ENCODE measurements at places on chromosomes 3 and 15.

GRCh38 chr3:109336291-109336861, 970 bp downstream of the DPPA4 start:
- no peak for DNase-seq

DNA sequence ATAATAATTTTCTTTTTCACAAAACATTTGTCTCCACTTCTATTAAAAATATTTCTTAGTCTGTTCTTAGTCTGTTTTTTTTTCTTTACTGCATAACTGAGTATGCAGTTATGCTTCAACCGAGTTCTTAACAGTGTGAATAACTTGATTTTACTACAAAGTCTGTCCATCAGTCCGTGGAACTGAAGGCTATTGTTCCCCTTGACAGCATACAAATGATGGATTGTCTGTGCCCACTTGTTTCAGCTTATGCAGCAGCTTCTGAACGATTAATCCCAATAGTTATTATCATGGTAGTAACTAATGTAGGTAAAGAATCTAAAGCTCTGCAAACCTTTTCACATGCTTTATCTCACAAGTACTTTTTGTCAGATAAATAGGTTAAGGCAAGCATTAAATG, 150.7 kb downstream of the SSR3 start:
- DNase-seq, result no peak

GRCh38 chr15:39180030-39180429, 400.8 kb upstream of the THBS1 start:
- DNase-seq, result no peak

GRCh38 chr3:5972586-5972985, 785.1 kb downstream of the EDEM1 start:
- no peak for DNase-seq

DNA sequence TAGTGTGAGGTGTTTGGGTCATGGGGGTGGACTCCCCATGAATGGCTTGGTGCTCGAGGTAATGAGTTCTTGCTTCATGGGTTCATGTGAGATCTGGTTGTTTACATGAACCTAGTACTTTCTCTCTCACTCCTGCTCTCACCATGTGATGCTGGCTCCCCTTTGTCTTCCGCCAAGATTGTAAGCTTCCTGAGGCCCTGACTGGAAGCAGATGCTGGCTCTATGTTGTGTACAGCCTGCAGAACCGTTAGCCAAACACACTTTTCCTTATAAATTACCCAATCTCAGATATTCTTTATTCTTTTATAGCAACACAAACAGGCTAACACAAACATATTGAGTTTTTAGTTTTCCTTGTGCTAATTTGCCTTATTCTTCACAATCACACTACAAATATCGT, 3.2 kb upstream of the CSPG5 start:
- DNase-seq, result no peak

GRCh38 chr15:90959894-90960293, 5.2 kb downstream of the RCCD1 start:
- DNase-seq, result no peak

- no peak for DNase-seq
These were observed 3.8 kb upstream of the TMEM44 start for GRCh38 chr3:194637066-194637465.

DNA sequence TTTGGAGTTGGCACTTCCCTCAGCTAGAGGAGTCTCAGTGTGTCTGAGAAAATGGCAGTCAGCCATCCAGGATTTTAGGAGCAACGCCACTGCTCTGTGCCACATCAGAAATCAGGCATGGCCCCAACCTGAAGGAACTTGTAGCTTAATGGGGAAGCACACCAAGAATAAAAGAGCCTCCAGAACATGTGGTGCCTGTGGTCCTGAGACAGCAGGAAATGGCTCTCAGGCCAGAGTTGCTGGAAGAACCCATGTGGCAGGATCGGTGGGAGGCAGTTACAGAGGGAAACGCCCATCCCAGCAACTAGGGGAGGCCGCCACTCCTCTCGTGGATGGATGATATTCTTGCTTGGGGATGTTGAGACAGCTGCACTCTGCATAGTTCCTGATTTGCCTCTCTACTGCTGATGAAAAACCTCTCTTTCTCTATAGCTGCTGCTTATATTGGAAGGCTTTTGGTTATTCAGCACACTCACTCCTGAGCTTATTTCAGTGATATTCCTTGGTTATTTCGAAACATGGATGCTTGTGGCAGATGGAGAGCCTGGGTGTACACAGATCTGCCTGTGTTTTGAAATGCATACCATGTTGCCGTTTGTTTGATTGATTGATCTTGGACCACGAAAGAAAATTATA, 52.4 kb downstream of the KLHL25 start:
- DNase-seq, result no peak

GRCh38 chr3:170330366-170330765, 27.1 kb upstream of the SKIL start:
- DNase-seq, result no peak

GRCh38 chr15:65731926-65732325, 60.2 kb downstream of the DENND4A start:
- DNase-seq, result no peak

- no peak for DNase-seq
These were observed 349.3 kb downstream of the MAGI1 start for GRCh38 chr3:65689436-65689835.

GRCh38 chr3:52506266-52506966, 11.3 kb downstream of the STAB1 start:
- DNase-seq, result no peak

DNA sequence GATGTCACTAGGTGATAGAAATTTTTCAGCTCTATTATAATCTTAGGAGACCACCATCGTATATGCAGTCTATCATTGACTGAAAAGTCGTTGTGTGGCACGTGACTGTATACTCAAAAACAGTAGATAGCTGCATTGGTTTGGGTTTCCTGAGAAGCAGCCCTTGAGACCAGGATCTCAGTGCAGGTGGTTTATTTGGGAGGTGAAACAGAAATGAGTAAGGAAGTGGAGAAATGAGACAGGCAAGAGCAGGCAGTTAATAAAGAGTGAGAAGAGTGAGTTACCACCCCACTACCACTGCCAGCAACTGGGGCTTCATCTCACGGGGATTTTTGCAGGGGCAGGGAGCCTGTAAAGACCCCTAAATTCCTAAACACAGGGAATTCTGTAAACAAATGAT, 221.0 kb downstream of the SHQ1 start:
- no peak for DNase-seq

DNA sequence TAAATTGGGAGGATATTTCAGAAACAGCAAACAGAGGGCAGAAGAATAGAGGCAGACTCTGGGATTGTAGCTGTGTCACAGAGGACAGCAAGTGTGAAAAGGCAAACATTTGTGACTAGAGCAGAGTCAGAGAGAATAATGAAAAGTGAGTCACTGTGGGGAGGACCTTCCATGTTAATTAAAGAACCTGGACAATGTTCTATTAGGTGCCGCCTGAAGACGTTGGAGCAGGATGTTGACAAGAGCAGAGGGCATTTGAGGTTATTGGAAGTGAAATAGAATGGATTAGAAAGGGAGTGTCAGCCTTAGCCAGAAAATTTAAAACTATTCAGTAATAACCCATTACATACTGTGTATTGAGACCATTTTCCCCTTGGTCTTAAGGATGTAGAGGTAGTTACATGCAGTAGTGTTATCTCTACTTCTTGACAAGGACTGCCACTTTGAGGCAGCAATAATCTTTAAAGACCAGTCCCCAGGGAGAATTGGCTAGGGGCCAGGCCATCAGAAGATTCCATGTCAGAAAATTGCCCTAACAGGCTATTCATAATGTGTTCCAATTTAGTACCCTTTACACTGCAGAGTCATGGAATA, 5.8 kb downstream of the ACKR2 start:
- DNase-seq, result no peak

GRCh38 chr15:91522605-91523332, 330.7 kb upstream of the SLCO3A1 start:
- DNase-seq, result no peak

DNA sequence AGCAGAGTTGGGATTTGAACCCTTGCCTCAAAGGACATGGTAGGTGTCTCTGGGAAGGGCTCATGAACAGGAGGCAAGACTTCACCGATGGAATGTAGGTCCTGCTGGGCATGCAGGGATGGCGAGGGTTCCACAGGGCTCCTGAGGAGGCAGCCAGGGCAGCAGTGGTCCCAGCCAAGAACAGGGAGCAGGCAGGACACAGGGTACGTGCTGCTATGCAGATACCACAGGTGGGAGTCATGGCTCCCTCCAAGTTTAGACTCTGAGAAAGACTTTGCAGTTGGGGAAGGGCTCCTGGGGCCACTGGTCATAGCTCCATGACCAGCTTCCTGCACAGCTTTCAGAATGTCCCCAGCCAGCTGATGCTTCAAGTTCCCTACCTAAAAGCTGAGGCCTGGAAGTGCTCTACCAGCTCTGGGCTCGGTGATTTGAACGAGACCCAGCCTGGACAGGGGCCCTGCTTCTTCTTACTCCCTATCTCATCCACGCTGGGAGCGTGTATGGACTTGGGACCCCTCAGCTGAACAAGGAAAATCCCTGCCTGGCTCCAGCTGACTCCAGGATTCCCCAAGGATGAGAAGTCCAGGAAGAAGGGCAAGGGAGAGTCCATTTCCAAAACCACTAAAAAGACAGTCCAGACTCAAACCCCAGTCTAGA, 747 bp downstream of the MYL3 start:
- DNase-seq, result no peak

GRCh38 chr3:187456250-187456649, 88.1 kb downstream of the RTP4 start:
- no peak for DNase-seq

- DNase-seq, result no peak
These were observed 311.1 kb upstream of the THBS1 start for GRCh38 chr15:39269821-39270220.

GRCh38 chr3:153666991-153667740, 454.0 kb upstream of the ARHGEF26 start:
- no peak for DNase-seq
